Stimulated activated CD8-positive, alpha-beta memory T cell treated with anti-CD3 and anti-CD28 coated beads, Interleukin-7, amount 100 ng/mL, for 48 hours (primary cell): ENCODE measurements at places on chromosomes 2 and 18.

GRCh38 chr2:47295981-47296635 is 106.8 kb upstream of the MSH2 start:
- DNase-seq = no peak

DNA sequence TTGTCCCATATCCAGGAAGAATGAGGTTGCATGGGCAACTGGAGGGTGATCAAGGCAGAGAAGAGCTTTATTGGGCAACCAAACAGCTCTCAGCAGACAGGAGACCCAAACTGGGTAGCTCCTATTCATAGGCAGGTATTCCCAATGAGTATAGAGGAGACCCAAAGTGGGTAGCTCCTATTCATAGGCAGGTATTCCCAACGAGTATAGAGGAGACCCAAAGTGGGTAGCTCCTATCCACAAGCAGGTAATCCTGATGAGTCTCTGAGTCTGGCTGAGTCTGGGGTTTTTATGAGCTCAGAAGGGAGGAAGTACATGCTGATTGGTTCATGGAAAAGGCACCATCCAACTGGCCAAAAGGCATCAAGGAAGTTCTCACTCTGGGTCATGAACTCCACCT is 5.3 kb upstream of the GORASP2 start:
- no peak for DNase-seq

DNA sequence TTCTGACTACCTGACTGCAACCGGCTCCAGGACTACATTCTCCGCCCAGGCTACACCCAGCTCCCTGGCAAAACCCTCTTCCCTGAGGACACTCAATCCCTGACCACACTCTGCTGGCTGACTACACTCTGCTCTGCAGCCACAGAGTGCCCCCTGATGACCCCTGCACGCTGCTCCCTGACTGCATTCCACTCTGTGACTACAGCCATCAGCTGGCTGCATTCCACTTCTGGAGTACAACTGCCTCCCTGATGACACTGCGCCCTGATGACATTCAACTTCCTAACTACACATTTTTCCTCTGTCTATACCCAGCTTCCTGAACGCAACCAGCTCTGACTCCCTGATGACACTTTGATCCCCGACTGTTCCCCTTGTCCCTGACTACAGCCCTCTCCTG is 71.3 kb upstream of the NRXN1 start:
- no peak for DNase-seq

DNA sequence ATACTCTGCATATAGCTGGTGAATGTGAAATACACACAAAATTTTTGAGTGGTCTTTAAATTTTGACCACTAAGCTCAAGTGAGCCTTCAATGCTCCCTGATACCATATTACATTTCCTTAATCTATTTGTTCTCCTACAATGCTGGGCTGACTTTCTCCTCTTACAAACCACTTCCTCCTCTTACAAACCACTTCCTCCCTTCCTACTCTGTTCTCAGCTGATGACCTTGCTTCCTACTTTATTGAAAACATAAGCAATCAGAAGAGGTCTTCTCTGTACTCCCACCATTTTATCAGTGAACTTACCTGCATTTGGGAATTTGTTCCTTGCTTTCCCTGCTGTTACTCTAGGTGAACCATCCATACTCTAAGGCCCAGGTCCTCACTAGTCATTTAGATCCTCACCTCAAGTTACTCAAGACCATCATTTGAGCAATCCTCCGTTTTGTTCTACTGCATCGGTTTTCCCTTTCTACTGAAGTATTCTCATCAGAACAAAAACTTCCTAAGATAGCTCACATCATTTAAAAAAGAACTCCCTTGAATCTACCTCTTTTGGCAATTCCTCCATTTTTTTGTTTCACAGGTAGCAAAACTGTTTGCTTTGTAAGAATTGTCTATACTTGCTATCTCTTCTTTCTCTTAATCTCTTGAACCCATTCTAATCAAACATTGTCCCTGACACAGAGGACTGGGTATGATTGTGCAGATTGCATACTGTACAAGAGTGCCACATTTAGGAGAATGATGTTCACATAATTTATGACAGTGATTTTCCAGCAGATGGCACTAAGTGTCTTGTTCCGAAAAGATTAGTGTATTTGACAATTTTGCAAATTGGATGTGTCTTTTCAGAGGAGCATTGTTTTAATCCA is 96.5 kb downstream of the EPB41L5 start:
- no peak for DNase-seq

DNA sequence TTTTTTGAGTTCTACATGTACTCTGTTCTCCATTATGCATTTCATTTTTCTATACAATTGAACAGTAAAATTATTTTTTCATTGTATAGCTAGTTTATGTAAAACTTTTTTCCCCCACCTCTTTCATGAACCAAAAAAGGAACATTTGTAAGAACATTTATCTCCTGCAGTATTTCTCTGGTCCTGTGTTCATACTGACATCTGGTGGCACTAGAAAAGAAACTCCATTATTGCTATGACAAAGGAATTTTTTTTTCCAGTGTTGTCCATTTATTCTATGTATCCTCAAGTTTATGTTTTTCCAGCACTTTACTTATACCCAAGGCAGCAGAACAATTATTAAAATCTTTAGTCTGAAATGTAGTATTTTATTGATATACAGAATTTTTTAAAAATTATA is 27.4 kb upstream of the CHAC2 start:
- DNase-seq = no peak

DNA sequence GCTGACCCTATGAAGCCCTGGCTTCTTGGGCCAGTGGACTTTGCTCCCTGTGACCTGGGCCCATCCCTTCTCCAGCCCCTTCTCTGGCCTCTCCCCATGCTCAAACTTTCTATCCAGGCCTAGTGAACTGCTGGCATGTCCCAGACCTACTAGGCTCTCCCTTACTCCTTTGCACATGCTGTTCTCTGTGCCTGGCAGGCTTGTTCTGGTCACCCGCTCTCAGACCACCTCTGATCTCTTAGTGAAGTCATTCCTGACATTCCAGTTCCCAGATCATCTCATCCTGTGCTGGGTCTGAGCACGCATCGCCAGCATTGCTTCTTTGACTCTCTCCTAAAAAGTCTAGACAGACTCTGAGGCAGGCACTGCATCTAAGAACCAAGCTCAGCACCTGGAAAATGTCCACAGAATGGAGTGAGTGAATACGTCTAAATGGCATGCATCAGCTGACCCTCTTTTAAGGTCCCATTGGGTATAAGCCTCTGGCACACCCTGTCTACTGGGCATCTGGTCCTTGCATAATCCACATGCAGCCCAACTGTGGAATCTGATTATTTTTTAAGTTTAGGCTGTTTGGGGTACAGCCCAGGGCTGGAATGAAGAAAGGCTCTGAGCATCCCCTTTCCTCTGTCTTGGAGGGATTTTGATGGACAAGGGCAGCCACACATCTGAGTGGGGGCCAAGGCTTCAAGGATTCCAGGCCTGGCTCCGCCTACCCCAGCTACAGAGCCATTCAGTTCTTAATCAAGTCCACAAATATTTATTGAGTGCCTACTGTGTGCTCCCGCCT is 130.6 kb upstream of the HAAO start:
- no peak for DNase-seq

DNA sequence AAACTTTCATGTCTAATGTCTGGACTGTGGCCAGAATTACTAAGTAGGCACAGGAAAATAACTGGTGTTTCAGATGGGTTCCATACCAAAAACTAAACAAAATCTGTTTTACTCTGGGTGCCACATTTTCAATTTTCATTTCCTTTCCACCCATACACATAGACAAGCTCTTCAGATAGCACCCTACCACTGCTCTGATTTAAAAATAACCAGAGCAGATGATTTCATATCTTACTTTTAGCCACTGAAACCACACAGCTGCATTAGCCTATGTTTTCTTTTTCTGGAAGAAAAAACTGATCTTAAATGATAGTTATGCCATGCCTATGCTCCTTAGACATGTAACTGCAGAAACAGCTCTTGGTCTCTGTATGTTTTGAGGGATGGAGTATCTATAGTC is 647.6 kb downstream of the CPS1 start:
- DNase-seq = no peak

DNA sequence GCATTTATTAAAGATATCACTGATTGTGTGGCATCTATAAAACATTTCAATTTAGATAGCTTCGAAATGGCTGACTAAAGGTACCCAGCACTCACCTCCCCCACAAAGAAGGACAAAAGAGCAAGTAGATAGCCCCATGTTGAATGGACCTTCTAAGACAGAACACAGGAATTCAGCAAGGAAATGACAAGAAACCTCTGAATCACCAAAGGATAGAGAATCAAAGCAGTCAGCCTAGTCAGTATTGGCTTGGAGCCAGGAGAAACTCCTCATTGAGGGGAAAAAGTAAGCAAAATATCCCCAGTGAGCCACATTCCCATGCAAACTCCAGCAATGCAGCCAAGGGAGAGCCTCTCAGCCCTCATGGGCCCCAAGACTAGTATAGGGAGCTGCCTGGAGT is 113.7 kb downstream of the BARD1 start:
- DNase-seq = no peak

DNA sequence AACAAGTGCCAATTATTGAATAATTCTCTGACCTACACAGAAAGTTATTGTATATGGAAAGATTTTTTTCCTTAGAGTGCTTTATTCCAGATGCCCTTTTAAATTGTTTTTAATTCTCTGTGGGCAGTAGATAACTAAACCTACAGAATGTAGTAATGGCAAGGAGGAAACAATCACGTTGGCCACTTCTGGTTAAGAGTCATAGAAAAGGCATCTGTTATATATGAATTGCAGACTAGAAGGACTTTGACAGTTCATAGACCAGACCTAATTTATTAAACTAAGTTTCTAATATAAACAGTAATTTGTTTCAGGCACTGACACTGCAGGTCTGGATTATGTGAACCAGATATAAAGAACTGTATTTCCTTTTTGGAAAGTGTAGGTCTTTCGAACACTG is 607.5 kb downstream of the PLCL1 start:
- DNase-seq = no peak

GRCh38 chr2:234479465-234479864 is 17.4 kb downstream of the ARL4C start:
- DNase-seq = no peak

GRCh38 chr2:112639936-112640335 is 5.8 kb upstream of the SLC20A1 start:
- DNase-seq = no peak

DNA sequence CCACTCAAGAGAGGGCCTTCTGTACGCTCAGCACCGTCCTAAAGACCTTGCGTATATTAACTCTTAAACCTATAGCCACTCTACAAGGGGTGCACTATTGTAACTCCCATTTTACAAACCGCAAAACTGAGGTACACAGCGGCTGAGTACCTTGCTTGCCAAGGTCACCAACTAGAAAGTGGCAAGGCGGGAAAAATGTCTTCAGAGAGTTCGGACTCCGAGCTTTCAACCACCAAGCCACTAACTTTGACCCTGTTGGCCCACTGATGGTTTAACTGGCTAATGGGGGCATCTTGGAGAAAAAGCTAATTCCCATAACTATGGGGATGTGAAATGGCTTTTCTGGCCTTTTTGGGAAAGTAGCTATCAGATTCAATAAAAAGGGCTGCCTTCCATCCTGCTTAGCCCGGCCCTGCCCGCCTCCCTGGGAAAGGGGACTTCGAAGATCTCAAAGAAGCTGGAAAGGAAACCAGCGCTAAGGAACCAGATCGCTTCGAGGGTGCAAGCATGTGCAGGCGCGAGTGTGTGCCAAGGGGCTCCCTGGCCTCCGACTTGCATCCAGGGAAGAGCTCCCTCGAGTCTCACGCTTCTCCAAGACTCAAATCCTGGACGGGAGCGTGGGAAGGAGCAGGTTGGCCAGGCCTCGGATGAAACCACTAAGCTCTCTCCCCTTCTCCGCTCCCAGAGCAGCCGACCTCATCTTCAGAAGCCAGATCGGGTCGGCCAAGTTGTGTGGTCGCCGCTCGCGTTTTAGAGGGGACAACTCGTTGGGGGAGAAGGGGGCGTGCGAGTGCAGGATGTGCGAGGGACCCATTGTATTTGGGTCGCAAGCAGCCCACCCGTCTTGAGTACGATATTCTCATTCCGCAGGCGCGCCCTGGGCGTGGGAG is 2.2 kb upstream of the SP5 start:
- no peak for DNase-seq

DNA sequence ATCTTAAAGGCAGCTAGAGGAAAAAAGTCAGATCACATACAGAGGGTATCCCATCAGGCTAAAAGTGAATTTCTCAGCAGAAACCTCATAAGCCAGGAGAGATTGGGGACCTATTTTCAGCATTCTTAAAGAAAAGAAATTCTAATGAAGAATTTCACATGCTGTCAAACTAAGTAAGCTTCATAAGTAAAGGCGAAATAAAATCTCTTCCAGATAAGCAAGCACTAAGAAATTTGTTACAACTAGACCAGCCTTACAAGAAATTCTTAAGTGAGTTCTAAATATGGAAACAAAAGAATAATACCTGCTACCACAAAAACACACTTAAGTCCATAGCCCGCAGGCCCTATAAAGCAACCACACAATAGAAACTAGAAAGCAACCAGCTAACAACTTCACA is 186.1 kb downstream of the ETAA1 start:
- no peak for DNase-seq

GRCh38 chr18:25126751-25127150 is 225.2 kb downstream of the ZNF521 start:
- DNase-seq = no peak

DNA sequence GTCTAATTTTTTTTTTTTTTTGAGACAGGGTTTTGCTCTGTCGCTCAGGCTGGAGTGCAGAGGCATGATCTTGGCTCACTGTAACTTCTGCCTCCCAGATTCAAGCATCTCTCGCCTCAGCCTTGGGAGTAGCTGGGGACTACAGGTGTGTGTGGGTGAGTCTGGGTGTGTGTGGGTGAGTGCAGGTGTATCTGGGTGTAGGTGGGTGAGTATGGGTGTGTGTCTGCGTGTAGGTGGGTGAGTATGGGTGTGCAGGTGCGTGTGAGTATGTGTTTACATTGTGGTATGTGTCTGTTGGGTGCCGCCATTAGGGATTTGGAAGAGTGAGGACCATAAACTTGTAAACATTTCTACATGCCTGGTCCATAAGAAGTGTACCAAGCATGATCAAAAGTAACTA is 1.5 kb upstream of the RAB6C start:
- no peak for DNase-seq

- no peak for DNase-seq
These were observed 18.7 kb downstream of the SH3BP4 start for GRCh38 chr2:234970477-234970882.

DNA sequence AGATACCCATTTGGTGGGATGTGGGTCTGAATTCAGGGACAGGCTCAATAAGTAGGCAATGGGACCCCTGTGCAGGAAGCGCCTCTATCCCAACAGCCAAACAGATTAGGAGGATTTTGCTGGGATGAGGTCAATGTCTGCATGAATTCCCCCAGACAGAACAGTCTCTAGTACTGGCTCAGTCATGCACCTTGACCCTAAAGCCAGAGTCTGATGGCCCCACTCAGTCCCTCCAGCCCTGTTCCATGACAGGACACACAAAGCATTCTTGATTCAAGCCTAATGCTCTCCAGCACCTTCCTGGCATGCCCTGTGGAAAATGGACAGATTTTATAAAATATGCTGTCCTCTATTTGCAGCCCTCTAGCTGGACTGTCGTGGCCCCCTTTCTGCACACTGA is 49.8 kb upstream of the RAB6D start:
- no peak for DNase-seq

- no peak for DNase-seq
These were observed 326.8 kb downstream of the DYSF start for GRCh38 chr2:71780162-71780561.

- DNase-seq = no peak
These were observed 452.6 kb upstream of the PKDCC start for GRCh38 chr2:41595240-41595639.

GRCh38 chr2:119659601-119660342 is 19.2 kb upstream of the TMEM177 start:
- DNase-seq = no peak
